Uterus (tissue), 4 donors: ENCODE measurements at places on chromosomes 13 and 19. TPM values are rescaled to one million over a fixed set of nuclear protein-coding genes. Genes with fewer than 3 reads are reported as not detected.

DNA sequence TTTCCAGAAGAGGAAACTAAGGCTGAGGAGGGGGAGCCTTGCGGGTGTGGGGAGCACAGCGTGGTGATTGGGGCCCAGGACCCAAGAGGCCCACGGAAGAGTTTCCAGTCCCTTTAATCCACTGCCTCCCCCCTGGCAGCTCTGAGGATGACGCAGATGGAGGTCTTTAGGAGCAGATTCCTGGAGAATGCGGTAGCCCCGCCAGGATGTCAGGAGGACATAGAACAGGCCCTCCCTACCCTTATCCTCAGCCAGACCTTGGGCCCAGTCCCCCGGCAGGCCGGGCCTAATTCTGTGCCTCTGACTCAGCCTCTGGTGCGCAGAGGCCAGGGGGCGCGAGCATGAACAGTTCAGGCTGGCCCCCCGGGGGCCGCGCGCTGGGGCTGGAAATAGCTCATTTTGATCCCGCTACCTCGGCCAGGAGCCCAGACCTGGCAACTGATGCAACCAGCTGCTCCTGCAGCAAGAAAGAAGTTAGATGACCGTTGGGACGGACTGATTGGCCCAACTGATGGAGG, 461 bp upstream of the HSPB6 start:
- peak overlapping the region; percentile 94 for H3K4me3 ChIP-seq
- H3K27me3 ChIP-seq, result no peaks in the 10 kb centered on the region
- no peaks in the 10 kb centered on the region for H3K36me3 ChIP-seq
- peak; percentile 97 for DNase-seq
- H3K27ac ChIP-seq, result peak overlapping the region; percentile 99

DNA sequence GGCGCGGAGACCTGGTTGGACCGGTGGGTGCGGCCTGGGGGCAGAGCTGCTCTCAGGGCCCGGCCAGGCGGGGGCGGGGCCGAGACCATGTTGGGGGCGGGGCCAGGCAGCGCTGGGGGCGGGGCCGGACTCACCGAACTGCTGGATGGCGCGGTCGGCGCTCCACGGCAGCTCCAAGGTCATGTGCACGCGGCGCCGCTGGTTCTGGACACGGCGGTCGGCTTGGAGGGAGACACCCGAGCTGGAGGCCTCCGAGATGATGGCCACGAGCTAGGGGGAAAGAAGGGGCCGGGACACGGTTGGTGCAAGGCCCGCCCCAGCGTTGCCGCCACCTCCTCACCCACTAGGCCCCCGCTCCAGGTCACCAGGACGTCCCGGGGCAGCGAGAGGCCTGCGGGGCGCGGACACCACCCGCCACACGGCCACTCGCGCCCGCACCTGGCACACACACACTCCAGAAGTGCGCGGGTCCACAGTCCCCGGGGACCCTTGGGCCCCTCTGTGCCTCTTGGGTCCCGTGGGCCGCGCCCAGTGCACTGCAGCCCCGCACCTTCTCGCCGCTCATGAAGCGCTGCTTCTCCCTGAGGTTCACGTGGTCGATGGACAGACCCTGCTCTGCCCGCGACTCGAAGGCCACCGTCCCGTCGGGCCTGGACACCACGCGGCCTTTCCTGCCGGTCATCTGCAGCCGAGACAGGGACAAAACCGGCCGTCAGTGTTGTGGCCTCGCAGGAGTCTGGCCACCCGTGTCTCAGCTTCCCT, 8.7 kb downstream of the GPX4 start:
- no peak overlapping the region for H3K4me3 ChIP-seq
- no peaks in the 10 kb centered on the region for H3K27me3 ChIP-seq
- peaks cover 5% of the 10 kb centered on the region for H3K4me1 ChIP-seq
- H3K36me3 ChIP-seq, result no peaks in the 10 kb centered on the region
- peak; percentile 72 for DNase-seq
- H3K27ac ChIP-seq, result peak overlapping the region; percentile 71

- H3K4me1 ChIP-seq, result peaks cover 11% of the 10 kb centered on the region
- peak overlapping the region; percentile 74 for H3K4me3 ChIP-seq
- no peak for DNase-seq
- H3K27me3 ChIP-seq, result no peaks in the 10 kb centered on the region
- H3K27ac ChIP-seq, result peak overlapping the region; percentile 96
- no peaks in the 10 kb centered on the region for H3K36me3 ChIP-seq
Measured at GRCh38 chr19:40191836-40192646, 815 bp downstream of the MAP3K10 start.

DNA sequence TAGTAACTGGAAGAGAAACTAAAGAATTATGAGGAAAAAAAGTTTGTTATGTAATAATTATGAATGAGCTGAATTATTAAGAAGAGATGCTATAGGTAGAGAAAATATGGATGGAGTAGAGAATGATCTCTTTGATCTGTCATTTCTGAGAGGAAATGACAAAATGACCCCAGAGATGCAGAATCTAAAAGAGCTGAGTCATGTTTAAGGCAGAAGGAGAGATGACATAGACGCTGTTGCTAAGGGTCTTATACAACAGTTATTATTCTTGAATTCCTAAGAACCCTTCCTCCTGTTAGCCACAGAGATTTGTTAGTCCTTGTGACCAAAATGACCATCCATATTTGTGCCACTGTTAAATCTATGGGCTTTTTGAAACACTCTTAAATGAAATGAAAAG, 58.3 kb upstream of the FREM2 start:
- no peak overlapping the region for H3K27ac ChIP-seq
- no peaks in the 10 kb centered on the region for H3K27me3 ChIP-seq
- no peaks in the 10 kb centered on the region for H3K4me1 ChIP-seq
- H3K4me3 ChIP-seq, result no peak overlapping the region
- no peaks in the 10 kb centered on the region for H3K36me3 ChIP-seq
- no peak for DNase-seq

DNA sequence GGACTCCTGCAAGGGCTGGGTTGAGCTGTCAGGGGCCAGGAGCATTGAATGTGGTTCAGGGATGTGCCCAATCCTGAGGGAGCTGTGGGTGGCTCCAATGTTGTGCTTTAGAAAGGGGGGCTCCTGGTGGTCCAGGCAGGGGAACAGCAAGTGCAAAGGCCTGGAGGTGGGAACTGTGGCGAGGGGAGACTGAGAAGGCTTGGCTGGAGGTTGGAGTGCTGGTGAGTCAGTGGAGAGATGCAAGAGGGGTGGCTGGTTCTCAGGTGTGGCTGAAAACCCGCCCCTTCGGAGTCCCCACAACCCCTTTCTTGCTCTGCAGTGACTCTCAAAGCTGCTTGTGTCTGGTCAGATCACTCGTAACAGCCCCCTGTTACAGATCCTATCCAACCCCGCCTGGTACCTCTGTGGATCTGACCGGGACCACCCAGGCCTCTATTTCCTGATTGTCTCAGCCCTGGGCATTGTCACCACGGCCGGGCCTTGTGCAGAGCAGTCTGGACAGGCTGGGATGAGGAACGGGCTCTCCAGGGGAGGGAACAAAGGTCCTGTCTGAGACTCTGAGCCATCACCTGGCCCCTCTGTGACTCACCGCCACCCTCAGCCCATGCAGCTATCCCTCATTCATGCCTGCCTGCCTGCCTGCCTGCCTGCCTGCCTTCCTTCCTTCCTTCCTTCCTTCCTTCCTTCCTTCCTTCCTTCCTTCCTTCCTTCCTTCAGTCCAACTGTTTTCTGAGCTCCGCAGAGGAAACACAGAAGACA, 1.4 kb upstream of the KCNN1 start:
- no peaks in the 10 kb centered on the region for H3K36me3 ChIP-seq
- H3K27me3 ChIP-seq, result no peaks in the 10 kb centered on the region
- no peak overlapping the region for H3K27ac ChIP-seq
- DNase-seq, result no peak
- no peak overlapping the region for H3K4me3 ChIP-seq

DNA sequence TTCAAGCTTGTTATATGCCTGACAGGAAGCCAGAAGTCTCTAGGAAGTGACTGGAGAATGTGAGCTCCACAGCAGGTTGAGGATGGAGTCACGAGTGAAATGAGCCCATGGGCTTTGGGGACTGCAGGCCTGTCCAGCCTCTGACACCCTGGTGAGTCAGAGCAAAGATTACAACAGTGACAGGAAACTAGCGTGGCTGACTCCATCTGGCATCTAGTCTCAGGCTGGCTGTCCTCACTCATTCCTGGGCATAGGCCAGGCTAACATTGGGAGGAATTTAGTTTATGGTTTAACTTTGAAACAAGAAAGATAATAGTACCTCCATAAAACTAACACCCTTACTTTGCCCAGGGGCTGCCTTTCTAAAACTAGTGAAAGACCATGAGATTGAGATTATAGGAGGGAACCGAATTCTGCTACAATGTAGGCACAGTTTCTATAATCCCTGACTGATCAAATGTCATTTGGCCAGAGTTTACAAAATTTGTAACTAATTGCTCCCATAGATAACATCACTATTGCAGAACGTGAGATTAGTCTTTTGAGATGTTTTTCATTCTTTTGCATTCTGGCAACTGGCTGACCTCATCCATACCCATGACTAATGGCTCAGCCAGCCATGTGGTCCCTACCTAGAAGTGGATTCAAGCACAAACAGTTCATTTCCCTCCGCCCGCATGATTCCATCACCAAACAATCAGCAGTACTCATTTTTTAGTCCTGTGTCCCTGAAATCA, 28.4 kb downstream of the PSG1 start:
- no peak overlapping the region for H3K4me3 ChIP-seq
- no peak overlapping the region for H3K27ac ChIP-seq
- no peaks in the 10 kb centered on the region for H3K4me1 ChIP-seq
- no peaks in the 10 kb centered on the region for H3K36me3 ChIP-seq

DNA sequence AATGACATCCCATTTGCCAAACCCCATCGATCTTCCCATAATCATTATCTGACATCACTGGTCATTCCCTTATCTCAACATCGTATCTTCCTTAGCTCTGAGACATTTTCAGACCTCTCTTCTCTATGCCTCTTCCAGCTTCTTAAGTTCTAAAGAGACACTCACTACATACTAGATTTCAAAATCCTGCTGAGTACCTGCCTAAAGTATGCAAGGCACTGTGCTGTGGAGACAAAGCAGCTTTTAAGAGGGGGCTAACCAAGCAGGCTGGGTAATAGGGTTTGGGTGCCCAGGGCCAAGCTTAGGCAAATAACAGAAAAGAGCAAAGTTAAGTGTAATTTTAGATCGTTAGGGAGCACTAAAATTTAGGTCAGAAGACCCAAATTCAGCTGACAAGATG, 3.4 kb upstream of the POMP start:
- H3K27me3 ChIP-seq, result no peaks in the 10 kb centered on the region
- H3K27ac ChIP-seq, result no peak overlapping the region
- H3K4me1 ChIP-seq, result peaks cover 4% of the 10 kb centered on the region
- no peaks in the 10 kb centered on the region for H3K36me3 ChIP-seq
- H3K4me3 ChIP-seq, result no peak overlapping the region

DNA sequence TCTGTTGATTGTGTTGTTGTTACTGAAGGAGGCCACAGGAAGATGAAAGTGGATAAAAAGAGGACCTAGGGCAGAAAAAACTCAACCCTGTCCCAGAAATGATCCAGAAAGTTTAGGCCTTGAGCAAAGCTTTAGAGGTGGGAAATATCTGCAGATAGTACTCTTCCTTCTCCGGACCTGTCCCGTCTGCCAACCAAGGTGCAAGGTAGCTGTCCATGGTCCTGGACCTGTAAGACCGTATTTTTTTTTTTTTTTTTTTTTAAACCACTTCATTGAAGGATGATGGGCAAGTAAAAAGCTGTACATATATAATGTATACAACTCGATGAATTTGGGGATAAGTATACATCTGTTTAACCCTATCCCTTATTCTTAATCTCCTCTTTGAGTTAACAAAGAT, 225.9 kb downstream of the OLFM4 start:
- no peak overlapping the region for H3K4me3 ChIP-seq
- no peaks in the 10 kb centered on the region for H3K36me3 ChIP-seq
- H3K27ac ChIP-seq, result no peak overlapping the region
- H3K4me1 ChIP-seq, result no peaks in the 10 kb centered on the region
- no peak for DNase-seq

GRCh38 chr19:13436352-13436751, 69.9 kb downstream of the CACNA1A start:
- no peaks in the 10 kb centered on the region for H3K4me1 ChIP-seq
- H3K27me3 ChIP-seq, result no peaks in the 10 kb centered on the region
- no peak overlapping the region for H3K4me3 ChIP-seq
- no peaks in the 10 kb centered on the region for H3K36me3 ChIP-seq
- H3K27ac ChIP-seq, result no peak overlapping the region
- no peak for DNase-seq

GRCh38 chr19:15010501-15011300, 31.0 kb upstream of the SLC1A6 start:
- no peak overlapping the region for H3K4me3 ChIP-seq
- no peak for DNase-seq
- no peaks in the 10 kb centered on the region for H3K36me3 ChIP-seq
- no peak overlapping the region for H3K27ac ChIP-seq
- no peaks in the 10 kb centered on the region for H3K4me1 ChIP-seq
- H3K27me3 ChIP-seq, result no peaks in the 10 kb centered on the region

Gene SLAIN1
- 20.9 TPM for total RNA-seq

- H3K4me1 ChIP-seq, result no peaks in the 10 kb centered on the region
- no peaks in the 10 kb centered on the region for H3K36me3 ChIP-seq
- no peak overlapping the region for H3K4me3 ChIP-seq
- no peak for DNase-seq
Measured at GRCh38 chr19:54949412-54949811, 2.1 kb upstream of the NLRP7 start.

DNA sequence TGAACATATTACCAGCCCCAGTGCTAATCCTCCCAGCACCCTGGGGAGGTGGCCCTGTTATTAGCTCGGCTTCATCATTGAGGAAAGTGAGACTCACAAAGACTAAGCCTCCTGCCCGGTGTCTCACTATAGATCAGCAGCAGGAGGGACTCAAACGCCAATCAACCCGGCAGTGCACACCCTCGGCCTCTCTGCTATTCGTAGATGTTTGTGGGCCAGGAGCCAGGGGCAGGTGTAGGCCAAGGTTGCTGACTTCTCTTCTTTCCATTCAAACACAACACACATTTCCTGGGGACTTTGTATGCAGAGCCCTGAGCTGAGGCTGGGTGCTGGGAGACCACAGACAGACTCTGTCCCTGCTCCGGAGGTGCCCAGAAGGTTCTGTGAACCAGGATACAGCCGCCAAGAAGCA, 9.4 kb upstream of the SBK3 start:
- no peak for DNase-seq
- H3K27me3 ChIP-seq, result no peaks in the 10 kb centered on the region
- no peaks in the 10 kb centered on the region for H3K4me1 ChIP-seq
- H3K4me3 ChIP-seq, result no peak overlapping the region
- H3K27ac ChIP-seq, result no peak overlapping the region
- H3K36me3 ChIP-seq, result no peaks in the 10 kb centered on the region

- DNase-seq, result no peak
- H3K4me3 ChIP-seq, result no peak overlapping the region
- H3K4me1 ChIP-seq, result no peaks in the 10 kb centered on the region
- no peak overlapping the region for H3K27ac ChIP-seq
Measured at GRCh38 chr13:77398825-77399620, 72.1 kb upstream of the MYCBP2 start.
